ENCODE measurements at places on chromosomes 12 and 14. TPM values are rescaled to one million over a fixed set of nuclear protein-coding genes. Genes with fewer than 3 reads are reported as not detected.

DNA sequence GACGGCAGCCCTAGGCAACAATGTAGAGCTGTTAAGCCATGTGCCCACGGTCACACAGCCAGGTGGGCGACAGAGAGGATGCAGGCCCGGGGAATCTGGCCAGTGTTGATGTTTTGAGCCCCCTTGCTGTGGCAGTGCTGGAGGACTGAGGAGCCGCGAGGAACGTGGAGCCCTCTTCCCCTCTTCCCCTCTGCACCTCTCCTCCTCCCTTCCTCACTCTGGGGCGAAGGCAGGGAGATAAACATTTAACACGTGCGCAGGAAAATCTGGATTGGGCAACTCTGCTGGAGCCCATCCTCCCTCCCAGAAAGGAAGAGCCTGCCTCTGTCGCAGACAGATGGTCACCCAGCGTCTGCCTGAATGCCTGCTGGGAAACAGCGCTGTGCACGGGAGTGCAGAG is 376.8 kb downstream of the FUT8 start:
- no peak for DNase-seq

DNA sequence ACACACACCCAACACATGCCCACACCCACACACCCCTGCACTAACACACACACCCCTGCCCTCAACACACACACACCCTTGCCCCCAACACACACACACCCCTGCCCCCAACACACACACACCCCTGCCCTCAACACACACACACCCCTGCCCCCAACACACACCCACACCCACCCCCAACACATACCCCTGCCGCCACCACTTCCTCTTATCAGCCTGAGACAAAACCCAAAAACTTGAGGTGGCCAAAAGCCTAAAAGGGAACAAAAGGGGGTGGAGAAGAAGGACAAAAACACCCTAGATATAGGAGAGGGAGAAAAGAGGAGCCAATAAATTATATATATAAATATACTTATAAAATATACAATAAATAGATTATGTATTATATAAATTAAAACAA is 9.1 kb upstream of the DEGS2 start:
- no peak for DNase-seq

DNA sequence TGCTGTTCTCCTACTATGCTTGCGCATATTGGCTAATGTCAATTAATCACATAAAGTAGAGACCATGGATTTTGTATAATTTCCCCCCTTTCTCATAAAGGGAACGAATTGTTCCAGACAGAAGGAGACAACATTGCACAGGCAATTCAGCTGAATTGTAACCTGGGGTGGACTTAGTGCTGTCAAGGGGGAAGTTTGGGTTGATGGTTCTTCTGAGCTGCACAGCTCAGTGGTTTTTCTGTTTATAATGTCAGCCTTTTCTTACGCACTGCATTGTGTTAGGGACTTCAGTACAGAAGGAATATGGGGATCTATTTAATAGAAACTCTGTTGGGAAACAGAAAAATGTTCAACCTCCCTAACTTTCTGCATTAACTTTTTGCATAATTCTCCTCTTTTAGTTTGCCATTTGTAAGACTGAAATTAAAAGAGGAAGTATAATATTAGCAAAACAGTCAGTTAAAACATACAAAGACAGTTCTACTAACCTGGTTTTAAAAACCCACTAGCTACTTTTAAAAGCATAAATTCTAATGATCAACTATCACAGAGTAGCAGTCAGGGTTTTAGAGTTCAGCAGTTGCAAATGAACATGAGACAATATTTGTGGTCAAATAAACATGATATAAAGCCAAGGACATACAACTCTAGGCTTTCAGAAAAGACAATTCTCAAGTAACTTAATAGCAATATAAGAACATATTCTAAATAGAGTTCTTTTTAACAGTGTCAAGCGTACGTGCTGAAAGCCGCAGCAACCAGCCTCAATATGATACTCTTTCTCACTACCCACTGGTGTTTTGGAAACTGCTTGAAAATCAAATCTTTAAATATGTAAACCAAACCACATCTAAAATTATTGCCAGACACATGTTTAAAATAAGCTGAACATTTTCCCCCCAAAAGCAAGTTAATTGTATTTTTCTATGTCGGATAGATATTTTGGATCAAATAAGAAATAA is 393.0 kb downstream of the FSCB start:
- DNase-seq = no peak

DNA sequence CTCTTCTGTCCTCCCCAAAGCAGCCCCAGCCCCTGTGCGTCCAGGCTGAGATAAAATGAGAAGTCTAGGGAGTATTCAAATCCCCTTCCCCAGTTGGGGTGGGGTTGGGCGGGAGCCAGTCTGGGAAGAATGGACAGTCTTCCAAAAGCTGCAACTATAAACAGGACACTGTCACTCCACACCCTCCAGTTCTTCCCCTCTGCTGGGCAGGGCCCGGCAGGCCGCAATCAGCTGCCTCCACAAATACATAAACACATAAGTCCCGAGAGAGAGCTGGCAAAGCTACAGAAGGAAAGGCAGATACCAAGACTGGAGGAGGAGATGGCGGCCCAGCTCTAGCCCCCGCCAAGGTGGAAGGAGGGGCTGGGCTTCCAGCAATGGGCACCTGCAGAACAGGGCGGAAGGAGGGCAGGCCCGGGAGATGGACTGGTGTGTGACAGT is 12.7 kb downstream of the LTBP2 start:
- DNase-seq = no peak

GRCh38 chr12:76400136-76400535 is 51.9 kb upstream of the BBS10 start:
- DNase-seq = no peak

DNA sequence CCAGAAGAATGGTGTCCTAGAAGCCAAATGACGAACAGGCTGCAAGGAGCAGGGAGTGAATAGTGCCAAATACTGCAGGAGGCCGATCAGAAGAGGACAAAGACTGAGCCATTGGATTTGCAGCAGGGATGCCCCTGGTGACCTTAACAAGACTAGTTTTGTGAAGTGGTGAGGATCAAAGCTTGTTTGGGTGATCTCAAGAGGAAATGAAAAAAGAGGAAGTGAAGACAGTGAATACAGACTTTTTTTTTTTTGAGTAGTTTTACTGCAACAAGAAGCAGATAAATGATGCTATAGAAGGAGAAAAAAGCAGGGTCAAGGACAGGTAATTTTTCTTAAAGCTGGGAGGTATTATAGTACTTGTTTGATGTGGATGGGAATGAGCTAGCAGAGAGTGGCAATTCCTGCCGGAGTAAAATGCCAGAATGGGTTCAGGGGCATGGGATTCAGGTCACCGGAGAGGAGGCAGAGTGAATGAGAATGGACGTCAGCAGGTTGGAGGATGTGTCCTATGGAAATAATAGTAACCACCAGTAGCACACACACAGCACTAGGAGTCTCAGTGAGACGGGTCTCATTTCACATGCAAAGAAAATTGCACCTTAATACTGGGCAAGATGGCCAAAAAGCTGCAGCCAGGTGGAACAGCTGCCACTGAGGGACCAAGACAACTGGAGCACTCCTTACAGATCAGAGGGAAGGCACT is 345.8 kb upstream of the CCDC196 start:
- DNase-seq = no peak

Gene TAS2R9
- total RNA-seq = not detected

Gene INHBC
- total RNA-seq = not detected

Gene PDE3A
- 0.78 TPM for total RNA-seq
